ENCODE measurements at places on chromosomes 16 and 17.

DNA sequence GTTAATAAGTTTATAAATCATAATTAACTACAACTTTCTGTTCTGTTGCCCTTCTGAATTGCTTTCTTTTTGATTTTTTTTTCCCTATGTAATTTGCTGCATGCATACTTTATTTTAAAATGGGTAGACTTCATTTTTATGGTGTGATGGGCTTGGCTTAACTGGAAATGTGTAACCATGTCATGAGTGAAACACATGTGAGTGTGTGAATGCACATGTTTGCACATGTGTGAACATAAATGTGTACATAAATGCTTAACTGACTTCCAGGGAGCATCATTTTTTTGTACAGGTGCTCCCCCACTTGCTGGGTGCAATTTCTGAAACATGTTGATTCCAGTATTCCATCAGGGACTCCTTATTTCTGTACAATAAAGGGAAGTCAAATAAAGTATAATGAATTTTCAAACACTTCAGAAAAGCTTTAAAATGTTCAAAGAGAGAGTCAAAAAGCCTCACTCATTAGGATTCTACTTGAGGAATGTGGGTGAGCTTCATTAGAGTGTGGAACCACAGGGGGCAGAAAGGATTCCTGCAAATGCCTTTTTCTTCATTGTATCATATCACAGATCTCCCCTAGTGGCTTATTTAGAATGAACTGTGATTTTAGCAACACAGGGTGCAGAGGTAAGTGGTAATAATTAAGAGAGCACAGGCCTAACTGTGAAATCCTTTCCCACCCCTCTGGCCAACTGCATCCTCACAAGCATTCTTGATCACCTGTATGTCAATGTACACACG, 31.7 kb upstream of the CDH11 start:
- DNase-seq, result no peak

DNA sequence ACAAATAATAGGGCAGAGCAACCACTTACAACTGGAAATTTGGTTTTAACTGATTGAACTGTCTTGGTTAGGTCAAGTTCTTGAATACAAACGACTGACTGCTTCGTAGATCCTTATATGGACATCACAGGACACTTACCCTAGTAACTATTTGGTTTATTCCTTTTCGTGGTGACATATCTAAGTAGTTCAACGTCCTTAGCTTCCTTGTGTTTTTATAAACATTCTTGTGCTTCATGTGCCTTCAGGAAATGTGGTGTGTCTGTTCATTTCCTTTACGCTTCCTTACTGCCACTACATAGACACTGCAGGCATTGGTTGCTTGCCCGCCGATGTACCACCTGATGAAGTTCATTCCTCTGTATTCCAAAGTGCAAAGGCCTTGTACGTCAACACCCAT, 59.3 kb downstream of the USP10 start:
- no peak for DNase-seq

GRCh38 chr17:38891441-38891840, 21.6 kb downstream of the LASP1 start:
- DNase-seq, result no peak

- DNase-seq, result no peak
Observed at GRCh38 chr17:13647543-13648021, 45.9 kb upstream of the HS3ST3A1 start.

DNA sequence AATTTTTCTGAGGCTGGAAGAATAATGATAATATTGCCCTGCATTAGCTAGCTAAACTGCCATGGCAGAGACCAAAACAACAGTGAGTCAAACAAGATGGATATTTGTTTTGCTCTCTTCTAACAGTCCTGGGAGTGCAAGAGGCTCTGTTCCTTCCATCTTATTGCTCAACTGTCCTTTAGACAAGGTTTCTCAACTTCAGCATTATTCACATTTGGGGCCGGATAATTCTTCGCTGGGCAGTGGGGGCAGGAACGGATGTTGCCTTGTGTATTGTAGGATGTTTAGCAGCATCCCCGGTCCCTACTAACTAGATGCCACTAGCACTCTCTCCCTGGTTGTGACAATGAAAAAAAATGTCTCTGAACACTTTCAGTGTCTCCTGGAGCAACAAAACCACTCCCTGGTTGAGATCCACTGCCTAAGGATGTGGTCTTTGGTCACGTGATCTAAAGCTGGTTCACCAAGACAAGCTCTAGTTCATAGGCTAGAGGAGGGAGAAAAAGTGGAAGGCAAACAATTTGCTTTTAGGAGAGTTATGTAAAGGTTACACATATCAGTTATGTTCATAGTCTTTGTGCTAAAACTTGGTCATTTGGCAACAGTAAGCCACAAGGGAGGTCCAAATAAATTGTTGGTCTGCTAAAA, 144.4 kb downstream of the PCTP start:
- no peak for DNase-seq

GRCh38 chr16:14325502-14326401, 254.6 kb downstream of the MRTFB start:
- DNase-seq, result no peak

DNA sequence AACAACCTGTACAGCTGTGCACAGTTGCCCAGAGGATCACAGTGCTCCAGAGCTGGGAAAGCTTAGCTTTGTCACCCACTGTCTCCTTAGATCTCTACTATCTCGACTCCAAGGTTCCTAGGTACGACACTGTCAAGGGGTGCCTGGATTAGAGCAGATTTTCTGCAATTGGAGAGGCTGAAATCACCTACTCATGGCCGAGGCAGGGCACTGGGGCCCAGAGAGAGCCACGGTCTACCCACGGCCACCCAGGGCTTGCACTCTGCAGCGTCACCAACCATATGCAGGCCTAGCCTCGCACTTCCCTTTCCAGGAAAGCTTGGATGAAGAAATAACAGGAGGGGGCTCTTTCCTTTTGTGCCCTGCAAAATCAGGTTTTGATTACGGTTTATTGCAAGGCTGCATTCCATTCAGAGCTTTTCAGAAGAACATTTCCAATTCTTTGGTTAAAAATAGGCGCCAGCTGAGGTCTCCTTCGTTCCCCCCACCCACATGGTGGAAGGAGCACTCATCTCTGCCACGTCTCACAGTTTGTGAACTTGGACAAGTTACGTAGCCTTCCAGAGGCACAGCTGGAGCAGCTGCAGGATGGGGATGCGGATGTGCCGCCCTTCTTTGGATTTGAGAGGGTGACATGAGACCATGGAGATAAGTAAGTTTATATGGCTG, 80.0 kb downstream of the IRX5 start:
- no peak for DNase-seq

DNA sequence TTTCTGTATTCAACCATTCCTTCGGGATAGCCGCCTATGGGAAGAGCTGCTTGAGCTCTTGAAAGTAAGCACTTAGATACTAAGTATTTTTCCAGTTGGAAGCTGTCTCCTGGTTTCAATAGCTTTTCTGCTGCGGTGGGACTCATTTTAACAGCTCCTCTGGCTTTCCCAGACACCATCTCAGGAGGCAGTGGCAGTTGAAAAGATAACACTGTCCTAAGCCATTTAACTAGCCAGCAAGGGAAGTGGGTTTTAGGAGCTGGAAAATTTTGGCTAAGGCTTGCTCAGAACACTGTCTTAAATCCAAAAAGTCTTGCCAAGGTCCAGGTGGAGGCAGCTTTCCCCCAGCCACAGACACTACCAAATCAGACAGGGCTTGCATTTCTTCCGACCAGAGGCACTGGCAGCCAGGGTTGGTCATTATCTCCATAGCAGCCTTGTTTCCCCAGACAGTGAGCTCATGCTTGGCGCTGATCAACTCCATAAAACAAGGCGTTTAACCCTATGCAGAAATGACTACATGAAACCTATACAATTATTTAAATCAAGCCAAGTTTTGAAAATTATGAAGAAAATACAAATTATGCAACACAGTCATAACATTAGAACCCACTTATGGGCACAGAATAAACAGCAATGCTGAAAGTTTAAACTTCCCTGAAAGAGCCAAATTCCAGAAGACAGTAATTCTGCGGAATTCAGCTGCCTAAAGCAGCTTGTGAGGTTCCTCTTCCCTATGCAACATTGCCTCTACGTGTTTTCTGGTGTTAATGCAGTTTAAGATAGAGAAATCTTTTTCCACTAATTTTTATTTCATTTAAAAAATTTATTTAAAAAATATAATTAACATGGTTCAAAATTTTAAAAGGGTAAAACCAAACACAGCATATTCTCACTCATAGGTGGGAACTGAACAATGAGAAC, 25.0 kb downstream of the GABARAPL2 start:
- DNase-seq, result peak; percentile 38

DNA sequence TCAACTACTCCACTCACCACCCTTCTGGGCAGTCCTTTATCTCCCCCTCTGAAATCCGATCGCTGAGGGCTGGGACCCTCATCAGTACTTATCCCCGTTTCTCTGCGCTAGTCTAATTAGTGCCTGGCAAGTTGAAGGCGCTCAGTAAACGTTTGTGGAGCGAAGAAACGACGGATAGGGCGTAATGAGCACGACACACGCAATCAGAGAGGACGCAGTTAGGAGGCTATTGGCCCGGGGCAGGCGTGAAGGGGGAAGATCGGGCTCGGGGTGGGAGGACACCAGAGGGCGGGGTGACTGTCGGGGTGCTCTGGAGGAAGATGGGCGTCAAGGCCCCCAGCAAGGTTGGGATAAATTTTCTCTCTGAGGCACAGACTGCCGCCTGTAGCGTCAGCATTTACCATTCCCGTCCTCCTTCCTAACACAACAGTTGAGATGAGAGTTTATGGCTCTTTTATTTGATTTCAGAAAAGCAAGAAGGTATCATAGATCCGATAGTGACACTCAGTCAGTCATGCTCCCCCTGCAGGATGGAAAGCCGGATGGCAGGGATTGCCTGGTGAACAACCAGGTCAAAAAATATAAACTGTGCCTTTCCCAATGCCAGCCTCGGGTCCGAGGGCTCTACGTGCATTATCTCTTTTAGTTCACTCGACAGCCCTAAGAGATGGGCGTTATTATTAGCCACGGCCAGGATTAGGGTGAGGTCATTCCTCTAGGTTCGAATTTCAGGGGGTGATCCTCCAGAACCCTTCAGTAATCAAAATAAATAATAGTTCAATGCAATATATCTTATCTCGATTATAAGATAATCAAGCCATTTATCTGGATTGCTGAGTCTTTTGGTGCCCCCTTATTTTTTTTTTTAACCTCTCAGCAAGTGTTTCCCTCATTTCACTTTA, 9.5 kb upstream of the ARL4D start:
- peak; percentile 89 for DNase-seq

DNA sequence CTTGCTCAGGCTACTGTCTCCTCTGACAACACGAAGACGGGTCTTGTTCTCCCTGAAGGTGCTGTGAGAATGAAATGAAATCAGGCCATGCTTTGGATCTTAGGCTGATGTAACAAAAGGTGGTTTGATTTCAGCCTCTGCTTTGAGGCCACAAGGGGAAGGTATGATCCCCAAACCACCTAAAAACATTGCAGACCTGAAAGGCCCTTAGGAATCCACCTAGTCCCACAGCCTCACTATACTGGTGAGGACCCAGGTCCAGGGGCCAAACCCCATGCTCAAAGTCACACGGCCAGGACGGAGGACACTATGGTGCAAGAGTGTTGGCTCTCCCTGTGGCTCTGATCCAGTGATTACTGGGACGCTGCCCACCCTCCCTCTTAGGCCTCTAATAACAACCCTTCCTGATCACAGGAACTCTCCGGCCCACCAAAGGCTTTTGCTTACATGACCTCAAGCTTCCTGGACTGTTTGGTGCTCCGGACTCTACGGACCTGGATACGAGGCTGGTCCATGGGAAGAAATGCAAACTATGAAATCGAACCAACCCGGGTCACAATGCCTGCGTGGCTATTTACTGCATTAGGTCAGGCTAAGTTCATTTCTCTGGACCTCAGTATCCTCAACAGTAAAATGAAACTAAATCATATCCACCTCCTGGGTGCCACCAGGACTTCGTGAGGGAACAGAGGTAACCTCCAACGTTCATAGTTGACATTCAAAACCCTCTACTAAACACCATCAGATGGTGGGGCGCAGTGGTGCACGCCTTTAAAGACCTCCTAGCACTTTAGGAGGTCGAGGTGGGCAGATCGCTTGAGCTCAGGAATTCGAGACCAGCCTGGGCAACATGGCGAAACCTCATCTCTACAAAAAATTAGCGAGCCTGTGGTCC, 1.5 kb downstream of the TRIM25 start:
- DNase-seq, result no peak

DNA sequence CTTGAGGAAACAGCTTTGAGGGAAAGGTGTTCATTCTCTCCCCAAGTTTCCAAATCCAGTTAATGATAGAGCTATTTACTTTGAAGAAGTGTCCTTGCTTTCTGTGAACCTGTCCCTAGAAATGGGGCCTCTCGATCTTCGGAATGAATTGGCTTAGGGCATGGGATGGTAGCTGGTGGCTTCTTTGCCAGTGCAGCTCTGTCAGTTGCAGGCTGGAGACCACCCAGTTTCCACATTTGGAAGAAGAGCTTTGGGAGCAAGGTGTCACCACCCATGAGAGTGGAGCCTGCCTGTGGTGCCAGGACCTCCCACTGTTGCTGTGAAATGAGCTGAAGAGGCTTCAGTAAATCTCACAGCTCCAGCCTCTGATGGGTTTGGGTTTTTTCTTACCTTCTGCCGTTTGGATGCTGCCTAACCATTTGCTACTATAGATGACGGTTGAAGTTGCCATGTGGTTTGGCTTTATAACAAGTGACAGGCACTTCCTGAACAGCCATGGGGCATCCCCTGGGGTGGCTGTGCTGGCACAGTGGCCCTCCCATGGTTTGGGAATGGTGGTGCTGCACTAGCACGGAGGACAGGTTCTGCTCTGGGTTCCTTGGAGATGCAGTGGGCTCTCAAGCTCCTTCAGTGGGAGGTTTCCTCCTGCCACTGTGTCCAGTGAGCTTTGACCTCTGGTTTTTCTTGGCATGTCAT, 19.5 kb upstream of the SLC5A10 start:
- no peak for DNase-seq

DNA sequence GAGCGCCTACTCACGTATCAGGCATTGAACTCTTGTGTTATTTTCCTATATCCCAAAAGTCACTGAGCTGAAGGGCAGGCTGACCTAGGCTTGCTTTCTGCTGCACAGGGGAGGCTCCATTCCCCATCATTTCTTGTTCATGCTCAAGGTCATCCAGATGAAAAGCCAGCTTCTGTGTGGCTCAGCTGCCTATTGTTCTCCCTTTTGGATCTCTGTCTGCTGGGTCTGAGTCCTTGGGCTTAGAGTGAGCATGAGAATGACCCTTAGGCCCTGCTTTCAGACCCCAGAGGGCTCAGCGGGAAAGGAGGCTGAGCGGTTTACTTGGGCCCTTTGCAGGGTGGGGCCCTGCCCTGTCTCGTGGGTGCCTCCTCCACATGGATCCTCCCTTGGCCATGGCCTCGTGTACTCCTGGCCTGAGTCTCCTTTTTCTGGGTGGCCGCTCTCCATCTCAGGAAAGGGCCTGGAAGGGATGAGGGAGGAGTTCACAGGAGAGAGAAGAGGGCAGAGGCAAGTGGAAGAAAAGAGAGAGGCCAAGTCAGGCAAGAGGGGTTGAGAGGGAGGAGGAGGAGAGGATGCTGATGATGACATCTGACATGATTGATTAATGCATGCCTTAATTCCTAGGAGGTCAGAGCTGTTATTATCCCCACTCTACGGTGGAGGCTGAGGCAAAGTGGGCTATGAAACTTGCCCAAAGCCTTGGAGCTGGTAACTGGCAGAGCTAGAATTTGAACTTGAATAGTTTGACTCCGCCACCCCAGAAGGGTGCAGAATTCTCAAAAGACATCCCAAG, 19.8 kb upstream of the MAP3K14 start:
- DNase-seq, result no peak

GRCh38 chr17:40151414-40151963, 11.2 kb downstream of the CASC3 start:
- DNase-seq, result no peak

GRCh38 chr17:72795941-72796340, 296.5 kb downstream of the SLC39A11 start:
- DNase-seq, result no peak

Data from midbrain (tissue), 1 donor.